ENCODE measurements at places on chromosomes 6 and 20.
A peak's percentile ranks its signal among the peaks of the same experiment; 100 is the strongest.

DNA sequence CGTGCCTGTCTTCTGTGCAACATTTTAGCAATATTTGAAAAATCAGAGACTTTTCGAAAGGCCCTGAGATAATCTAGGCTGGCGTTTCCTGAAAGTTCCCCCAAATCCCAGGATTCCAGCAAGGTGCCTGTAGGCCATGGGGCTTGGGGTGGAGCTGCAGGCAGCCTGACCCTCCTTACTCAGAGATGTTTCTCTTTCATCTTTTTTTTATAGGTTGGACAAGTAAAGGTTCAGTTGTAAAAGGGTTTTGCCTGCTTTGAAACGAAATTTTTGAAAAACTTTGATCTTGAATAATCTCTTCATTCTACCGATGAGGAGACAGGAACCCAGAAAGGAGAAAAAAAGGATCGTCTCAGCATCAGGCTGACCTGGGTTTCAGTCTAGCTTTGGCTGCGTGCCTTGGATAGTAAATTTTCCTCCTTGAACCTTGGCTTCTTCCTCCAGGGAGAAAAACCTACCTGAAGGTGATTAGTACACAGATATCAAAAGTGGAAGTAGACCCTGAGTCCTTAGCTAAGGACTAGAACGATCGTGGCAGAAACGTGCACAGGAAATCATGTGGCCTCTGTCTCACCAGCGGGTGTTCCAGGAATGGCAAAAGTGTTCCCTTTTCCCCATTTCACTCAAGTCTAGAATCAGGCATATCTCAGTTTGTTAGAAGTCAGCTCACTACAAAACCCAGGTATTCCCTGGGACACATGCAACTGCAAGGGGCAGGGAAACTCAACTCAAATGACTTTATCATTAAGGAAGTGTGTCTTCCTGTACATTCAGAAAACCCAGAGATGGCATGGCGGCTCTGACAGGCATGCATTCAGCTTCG is 128.2 kb upstream of the PTPN1 start:
- no peak for DNase-seq

- DNase-seq = no peak
Measured at GRCh38 chr20:61828891-61829290, 236.8 kb downstream of the TAF4 start.

GRCh38 chr6:119559586-119559985 is 210.0 kb upstream of the MAN1A1 start:
- DNase-seq = no peak

GRCh38 chr20:49710971-49711666 is 2.6 kb downstream of the B4GALT5 start:
- DNase-seq = no peak

- no peak for DNase-seq
Measured at GRCh38 chr20:10349118-10349517, 84.9 kb downstream of the MKKS start.

GRCh38 chr6:24255676-24256075 is 102.2 kb downstream of the DCDC2 start:
- DNase-seq = no peak

GRCh38 chr20:45765980-45766379 is 25.7 kb downstream of the WFDC3 start:
- no peak for DNase-seq

GRCh38 chr20:21511850-21512633 is 1.8 kb downstream of the NKX2-2 start:
- no peak for DNase-seq

- no peak for DNase-seq
Measured at GRCh38 chr6:71466362-71466761, 177.8 kb downstream of the OGFRL1 start.

DNA sequence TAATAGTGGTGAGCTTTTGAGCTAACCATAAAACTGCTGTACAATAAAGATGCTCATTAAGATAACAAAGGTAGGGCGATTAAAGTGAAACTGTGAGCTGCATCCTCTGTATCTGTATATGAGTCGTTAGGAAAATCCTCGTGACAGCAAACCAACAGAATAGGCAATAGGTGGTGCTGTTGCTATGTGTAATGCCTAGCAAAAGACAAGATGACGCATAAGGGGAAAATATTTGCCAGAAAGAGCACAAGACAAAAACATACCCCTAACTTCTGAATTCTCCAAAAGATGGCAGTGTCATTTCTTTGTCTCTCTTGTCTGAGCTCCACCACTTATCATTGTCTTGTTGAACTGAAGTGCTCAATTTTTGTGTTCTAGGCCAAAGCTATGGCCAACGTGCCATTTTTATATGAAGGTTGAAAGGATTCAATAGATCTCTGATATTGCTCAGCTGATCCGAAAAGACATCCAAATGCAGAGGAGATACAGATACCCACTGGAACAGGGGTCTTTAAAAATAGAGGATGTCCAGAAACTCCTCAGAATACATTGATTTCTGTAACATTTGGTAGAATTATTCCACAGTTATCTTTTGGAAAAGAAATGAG is 56.3 kb upstream of the ANKEF1 start:
- DNase-seq = no peak

GRCh38 chr20:48608756-48609155 is 219.0 kb downstream of the PREX1 start:
- DNase-seq = no peak

DNA sequence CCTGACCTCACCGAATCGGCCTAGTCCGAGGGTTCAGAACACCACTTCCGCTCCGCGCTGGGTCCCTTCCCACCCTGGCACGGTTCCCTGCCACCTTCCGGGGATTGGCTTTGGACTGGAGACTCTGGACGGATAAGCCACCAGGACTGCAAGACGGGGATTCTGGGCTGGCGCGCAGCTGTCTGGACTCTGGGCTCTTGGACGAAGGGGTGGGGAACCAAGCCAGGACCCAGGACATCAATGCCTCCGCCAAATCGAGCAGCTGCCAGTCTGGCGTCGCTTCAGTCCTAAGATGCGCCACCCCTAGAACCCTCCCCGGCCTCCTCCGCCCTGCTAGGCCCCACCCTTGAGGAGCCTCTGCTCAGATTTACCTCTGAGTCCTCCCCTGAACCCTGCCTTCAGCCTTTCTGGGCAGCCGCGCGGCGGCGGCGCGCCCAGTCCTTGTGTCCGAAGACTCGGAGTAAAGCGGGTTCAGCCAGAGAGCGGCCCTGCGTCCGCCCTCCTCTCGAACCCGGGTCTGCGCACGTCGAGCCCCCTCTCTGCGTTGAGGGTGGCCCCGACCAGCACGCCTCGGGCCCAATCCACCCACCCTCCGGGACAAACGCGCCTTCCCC is 1.2 kb downstream of the KCNK17 start:
- DNase-seq = no peak

GRCh38 chr6:56593801-56594318 is 48.8 kb downstream of the DST start:
- DNase-seq = peak; percentile 22

GRCh38 chr6:79250107-79250514 is 15.6 kb upstream of the HMGN3 start:
- no peak for DNase-seq

GRCh38 chr6:167140589-167141474 is 16.9 kb downstream of the GPR31 start:
- DNase-seq = no peak

GRCh38 chr6:20715135-20715806 is 181.0 kb downstream of the CDKAL1 start:
- no peak for DNase-seq

DNA sequence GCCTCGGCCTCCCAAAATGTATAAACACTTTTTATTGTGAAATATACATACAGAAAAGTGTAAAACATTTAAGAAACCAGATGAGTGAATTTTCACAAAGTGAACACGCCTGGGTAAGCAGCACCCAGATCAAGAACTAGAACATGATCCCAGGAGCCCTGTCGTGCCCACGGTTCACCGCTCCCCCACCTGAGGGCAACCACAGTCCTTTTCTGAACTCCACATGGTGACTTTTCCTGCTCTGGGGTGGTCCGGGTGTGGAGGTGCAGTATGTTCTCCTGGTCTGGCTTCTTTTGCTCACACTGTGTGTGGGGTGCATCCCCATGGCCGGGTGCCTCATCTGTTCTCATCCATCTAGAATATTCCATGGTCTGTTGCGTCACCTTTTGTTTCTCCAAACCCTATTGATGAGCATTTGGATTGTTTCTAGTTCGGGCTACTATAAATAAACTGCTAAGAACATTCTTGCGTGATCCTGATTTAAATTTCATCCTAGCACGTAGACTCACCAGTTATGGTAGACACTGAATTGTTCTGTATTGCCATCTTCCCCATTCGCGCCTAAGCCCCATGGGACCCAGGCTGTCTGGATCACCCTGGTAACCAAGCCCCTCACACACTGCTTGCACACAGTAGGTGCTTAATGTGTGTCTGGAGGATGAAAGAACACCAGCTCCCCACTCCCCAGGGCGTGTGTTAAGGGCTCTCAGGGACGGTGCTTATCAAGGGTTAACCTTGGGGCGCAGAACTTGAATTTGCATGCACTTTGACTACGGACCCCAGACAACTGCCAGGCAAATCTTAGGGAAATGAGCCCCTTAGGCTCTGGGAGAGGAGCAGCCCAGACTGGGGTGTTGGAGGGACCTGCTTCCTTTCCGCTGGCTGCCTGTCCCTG is 56.2 kb downstream of the CTCFL start:
- DNase-seq = no peak

DNA sequence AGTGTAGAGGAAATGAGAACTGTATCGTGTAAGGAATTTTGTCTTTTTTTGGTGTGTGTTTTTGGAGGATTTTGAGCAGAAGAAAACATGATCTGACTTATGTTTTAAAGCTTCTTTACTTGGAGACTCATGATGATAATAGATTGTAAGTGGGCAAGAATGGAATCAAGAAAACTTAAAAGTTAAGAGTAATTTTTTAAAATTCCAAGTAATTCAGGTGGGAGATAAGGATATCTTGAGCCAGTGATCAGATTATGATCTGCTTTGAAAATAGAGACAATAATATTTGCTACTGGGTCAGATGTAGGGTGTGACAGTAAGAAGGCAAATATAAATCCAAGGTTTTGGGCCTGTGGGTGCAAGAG is 734 bp downstream of the ZSCAN26 start:
- no peak for DNase-seq

DNA sequence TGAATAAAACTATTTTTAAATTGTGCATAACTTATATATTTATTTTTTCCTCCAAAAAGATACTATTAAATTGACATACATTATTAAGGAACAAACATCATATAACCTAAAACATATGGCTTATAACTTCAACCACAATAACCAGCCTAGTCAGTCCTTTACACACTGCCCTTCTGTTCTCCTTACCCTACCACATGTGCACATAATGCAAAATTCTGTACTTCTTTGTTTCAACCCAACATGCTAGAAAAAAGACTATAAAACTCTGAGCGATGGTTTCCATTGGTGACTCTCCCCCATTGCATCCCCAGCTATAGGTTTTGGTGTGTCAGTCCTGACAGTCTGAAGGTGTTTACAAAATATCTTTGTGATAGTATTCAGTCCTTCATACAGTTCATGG is 14.8 kb upstream of the TTK start:
- DNase-seq = no peak

DNA sequence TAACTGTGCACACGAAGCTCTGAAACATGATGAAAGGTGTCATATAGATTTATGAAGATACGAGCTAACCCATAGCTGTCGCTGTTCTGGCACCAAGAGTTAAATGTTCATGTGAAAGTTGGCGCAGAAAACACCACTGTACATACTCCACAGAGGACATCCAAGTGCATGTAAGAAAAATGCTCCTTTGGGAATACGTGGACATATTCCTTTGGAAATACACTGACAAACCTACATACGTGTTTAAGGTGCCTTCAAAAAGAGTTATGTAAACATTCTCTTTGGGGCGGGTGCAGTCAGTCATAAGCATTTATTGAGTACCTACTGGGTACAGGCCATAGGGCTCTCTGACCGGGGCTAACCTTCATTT is 723 bp upstream of the ARID1B start:
- no peak for DNase-seq

- no peak for DNase-seq
Measured at GRCh38 chr6:22057962-22058361, 238.9 kb downstream of the PRL start.

DNA sequence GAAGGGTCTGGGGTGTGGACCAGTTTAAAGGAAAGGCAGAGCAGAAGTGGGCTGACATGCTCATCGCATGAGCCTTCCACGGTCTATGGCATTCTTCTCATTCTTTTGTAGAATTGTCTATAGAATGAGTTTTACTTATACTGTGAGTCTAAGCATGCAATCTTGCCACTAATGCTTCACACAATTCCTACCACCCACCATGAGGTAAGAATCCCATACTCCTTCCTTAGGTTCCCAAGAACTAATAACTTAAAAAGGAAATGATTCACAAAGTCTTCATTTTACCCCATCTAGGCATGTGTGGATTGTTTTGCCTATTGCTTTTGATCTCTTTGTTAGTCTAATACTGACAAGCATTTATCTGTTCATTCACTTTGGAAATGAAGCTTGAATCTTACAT is 195.2 kb downstream of the LY86 start:
- no peak for DNase-seq

DNA sequence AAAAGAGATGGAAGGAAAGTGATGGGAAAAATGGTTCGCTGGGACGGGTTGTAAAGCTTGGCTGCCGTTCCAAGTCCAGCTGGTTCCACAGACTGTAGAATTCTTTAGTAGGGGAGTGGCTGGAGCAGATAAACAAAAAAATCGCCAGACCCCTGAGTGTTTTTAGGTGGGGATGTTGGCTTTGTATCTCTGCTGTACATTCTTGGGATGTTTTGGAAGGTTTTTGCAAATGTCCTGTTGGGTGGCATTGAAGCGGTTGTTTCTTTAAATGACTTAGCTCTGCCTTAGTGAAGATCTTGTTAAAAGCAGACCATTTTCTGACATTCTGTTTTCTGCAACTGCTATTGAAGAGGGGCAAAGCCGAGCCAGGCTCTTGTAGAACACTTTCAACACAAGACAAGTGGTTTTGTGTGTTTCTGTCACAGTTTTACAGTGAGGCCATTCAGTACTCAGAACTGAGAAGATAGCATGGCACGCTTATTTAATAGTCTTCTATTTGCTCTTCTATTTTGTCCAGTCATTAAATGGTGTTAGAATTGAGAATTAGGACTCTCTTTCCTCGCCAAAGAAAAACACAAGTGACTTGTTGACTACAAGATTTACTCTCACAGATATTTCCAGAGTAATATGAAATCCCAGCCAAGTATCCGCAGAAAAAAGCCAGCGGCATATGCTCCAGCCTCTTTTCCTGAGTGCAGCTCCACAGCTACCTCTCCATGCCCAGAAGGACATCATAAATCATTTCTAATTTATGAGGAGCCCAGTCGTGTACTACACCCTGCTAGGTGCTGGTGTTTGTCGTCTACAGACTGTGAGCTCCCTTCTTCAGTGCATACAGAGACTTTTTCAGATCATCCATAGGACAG is 65.8 kb downstream of the PHACTR2 start:
- DNase-seq = no peak

Data from stimulated activated CD4-positive, alpha-beta T cell treated with anti-CD3 and anti-CD28 coated beads, Interleukin-2, amount 100 ng/mL, for 24 hours (primary cell).